ENCODE measurements at places on chromosomes 13 and 19.

DNA sequence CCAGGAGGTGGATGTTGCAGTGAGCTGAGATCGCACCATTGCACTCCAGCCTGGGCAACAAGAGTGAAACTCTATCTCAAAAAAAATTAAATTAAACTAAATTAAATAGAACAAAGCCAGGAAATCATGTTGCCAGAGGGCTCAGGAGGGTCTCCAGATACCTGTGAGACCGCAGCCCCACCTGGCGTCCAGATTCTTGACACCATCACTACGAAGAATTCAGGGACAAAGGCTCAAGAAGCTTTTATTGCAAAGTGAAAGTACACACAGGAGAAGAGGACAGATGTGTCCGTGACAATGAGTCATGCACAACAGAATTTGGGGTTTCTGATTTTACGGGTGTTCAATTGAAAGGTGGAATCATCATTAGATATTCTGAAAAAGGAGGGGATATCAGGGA is 76.6 kb downstream of the STOML3 start:
- no peak for DNase-seq

GRCh38 chr19:13989487-13989886 is 16.6 kb downstream of the RFX1 start:
- no peak for DNase-seq

- DNase-seq, result no peak
Observed at GRCh38 chr13:80359778-80360452, 19.0 kb upstream of the SPRY2 start.

DNA sequence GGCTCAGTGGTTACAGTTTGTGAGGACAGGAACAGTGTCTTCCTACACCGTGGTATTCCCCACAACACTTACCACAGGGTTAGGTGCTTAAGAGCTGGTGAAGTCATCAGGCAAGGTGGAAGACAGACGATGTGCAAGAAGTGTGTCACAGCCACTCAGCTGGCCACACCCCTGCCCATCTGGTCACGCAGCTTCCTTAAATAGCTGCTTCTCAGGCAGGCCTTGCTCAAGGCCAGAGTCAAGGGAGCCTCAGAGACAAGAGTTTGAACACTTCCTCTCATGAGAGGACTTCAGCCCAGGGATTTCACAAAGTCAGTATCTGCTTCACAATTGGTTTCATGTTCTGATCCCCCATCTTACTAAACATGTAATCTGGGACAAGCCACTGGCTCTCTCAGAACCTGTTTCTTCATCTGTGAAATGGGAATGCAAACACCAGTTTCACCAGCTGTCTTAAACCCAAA is 80.3 kb upstream of the FRY start:
- no peak for DNase-seq
